ENCODE measurements at places on chromosomes 2 and 18.

DNA sequence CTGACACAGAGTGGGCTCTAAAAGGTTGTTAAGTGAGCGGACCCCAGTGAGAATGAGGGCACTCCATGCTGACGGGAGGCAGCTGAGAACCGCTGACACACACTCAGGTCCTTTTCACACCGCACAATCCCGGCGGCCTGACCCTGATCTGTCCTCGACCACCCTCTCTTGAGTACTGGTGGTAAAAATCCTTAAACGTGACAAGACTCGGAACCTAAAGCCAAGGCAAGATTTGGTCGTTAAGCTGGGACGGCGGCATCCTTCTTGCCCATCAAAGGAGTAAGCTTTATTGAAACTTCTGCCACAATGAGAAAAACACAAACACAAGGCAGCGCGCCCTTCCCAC lies 569 bp downstream of the TMX3 start:
- H3K36me3 ChIP-seq, result no peaks in the 10 kb centered on the region
- peaks cover 6% of the 10 kb centered on the region for H3K4me1 ChIP-seq
- peak overlapping the region; percentile 82 for H3K27ac ChIP-seq
- peak overlapping the region; percentile 93 for H3K4me3 ChIP-seq

- H3K36me3 ChIP-seq, result no peaks in the 10 kb centered on the region
- H3K4me3 ChIP-seq, result no peak overlapping the region
- H3K4me1 ChIP-seq, result no peaks in the 10 kb centered on the region
- peaks cover 6% of the 10 kb centered on the region for H3K27me3 ChIP-seq
- no peak for DNase-seq
Measured at GRCh38 chr2:232348936-232349335, 29.6 kb upstream of the ALPP start.

- H3K4me3 ChIP-seq, result no peak overlapping the region
- no peaks in the 10 kb centered on the region for H3K27me3 ChIP-seq
- no peaks in the 10 kb centered on the region for H3K36me3 ChIP-seq
- peak overlapping the region; percentile 4 for H3K27ac ChIP-seq
- no peak for DNase-seq
- H3K4me1 ChIP-seq, result peaks cover 16% of the 10 kb centered on the region
Measured at GRCh38 chr2:178211460-178211859, 17.1 kb downstream of the OSBPL6 start.

DNA sequence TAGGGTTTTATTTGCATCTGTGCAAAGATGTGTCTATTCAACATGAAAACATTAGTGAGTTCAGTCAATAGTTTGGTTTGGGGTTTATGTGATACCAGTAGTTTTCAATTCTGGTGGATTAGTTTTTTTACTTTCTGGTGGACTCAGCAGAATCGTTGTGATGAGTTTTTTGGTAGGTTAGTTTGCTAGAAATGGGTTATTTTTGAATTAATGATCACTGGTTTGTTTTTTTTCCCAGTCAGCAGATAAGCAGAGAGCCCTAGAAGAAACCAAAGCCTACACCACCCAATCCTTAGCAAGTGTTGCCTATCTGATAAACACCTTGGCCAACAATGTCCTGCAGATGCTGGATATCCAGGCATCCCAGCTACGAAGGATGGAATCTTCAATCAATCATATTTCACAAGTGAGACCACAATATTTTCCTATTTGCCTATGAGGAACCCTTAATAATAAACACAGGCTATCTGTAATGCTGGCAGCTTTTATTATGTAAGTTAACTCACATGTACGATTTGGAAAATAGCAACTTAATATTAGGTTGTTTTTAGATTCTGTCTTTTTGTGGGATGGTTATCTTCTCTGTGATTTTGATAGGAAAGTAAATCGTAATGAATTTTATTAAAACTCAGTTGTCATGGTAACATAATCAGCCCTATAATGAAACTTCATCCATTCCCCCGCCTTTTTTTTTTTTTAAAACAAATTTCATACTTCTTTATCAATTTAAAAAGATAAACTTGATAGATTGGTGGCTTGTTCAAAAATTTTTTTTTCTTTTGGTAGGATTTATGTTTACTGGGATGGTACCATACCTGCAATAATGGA lies 38.7 kb downstream of the ABI2 start:
- H3K36me3 ChIP-seq, result no peaks in the 10 kb centered on the region
- no peaks in the 10 kb centered on the region for H3K27me3 ChIP-seq
- DNase-seq, result no peak

- DNase-seq, result no peak
- no peak overlapping the region for H3K27ac ChIP-seq
- no peaks in the 10 kb centered on the region for H3K36me3 ChIP-seq
- peaks cover 1% of the 10 kb centered on the region for H3K27me3 ChIP-seq
- no peaks in the 10 kb centered on the region for H3K4me1 ChIP-seq
Measured at GRCh38 chr2:174376967-174377366, 18.6 kb upstream of the SCRN3 start.

GRCh38 chr18:31684279-31685096 lies at the start of gene B4GALT6:
Gene B4GALT6, minus strand, starts transcription at chr18:31684581. Its CDS starts 155 bp downstream, at chr18:31684426.
- no peaks in the 10 kb centered on the region for H3K36me3 ChIP-seq
- peaks cover 8% of the 10 kb centered on the region for H3K27me3 ChIP-seq
- H3K27ac ChIP-seq, result peak within 1 kb of the TSS; percentile 95

DNA sequence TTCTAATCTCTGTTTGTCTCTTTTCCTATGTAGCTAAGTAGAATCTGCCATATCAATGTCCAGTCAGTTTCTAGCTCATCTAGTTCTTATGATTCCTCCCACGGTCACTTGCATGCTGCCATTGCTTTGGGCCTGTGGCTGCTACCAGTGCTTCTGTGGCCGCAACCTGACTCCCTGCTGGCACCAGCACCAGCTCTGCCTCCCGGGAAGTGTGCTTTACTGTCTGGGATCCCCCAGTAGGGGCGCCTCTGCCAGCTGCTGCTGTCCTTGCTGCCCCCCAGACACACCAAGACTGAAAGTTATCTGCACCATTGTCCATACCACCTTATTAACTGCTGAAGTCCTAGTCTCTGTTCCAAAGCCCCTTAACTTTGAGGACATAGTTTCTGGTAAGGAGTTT lies 56.3 kb downstream of the RAPGEF4 start:
- no peak for DNase-seq
- no peak overlapping the region for H3K27ac ChIP-seq
- no peaks in the 10 kb centered on the region for H3K36me3 ChIP-seq
- no peaks in the 10 kb centered on the region for H3K4me1 ChIP-seq
- no peaks in the 10 kb centered on the region for H3K27me3 ChIP-seq

- H3K4me3 ChIP-seq, result no peak overlapping the region
- H3K36me3 ChIP-seq, result peaks cover 10% of the 10 kb centered on the region
- no peak overlapping the region for H3K27ac ChIP-seq
- no peak for DNase-seq
Measured at GRCh38 chr18:78566720-78567119, 412.9 kb upstream of the SALL3 start.

- H3K36me3 ChIP-seq, result no peaks in the 10 kb centered on the region
- H3K27me3 ChIP-seq, result no peaks in the 10 kb centered on the region
- no peak overlapping the region for H3K4me3 ChIP-seq
- DNase-seq, result peak; percentile 86
Measured at GRCh38 chr2:227884511-227884947, 13.1 kb downstream of the DAW1 start.

- H3K27me3 ChIP-seq, result peaks cover 2% of the 10 kb centered on the region
- no peak overlapping the region for H3K4me3 ChIP-seq
- H3K27ac ChIP-seq, result no peak overlapping the region
- no peaks in the 10 kb centered on the region for H3K36me3 ChIP-seq
Measured at GRCh38 chr2:233965032-233965603, 47.9 kb downstream of the TRPM8 start.

DNA sequence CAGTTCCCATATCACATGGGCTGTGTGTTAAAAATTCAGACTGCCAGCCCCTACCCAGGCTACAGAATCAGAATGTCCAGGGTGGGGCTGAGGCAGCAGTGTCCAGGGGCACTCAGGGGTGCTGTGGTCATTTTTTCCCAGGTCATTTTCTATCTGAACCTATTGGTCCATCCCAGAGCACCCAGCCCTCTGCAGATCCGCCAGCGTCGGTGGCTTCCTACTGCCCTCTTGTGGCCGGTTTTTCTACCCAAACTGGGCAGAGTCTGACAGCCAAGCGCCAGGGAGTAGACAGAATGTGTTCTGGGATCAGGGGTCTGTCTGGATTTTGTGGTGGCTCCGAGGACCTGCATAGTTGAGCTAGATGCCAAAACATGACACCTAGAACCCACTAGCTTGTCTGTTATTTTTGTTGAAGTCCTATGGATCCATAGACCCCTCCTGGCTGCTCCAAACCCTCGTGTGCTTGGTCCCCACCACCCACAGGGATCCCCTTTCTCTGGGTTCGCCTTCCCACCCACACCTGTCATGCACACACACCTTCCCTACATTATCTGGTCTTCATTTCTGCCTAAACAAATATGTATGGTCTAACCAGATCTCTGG lies 34.1 kb upstream of the RMDN2 start:
- H3K27me3 ChIP-seq, result no peaks in the 10 kb centered on the region
- H3K4me3 ChIP-seq, result no peak overlapping the region
- DNase-seq, result peak; percentile 83
- no peak overlapping the region for H3K27ac ChIP-seq

GRCh38 chr2:222790932-222791331 lies 69.9 kb upstream of the ACSL3 start:
- H3K27ac ChIP-seq, result no peak overlapping the region
- H3K27me3 ChIP-seq, result peaks cover 3% of the 10 kb centered on the region
- H3K4me1 ChIP-seq, result peaks cover 9% of the 10 kb centered on the region

DNA sequence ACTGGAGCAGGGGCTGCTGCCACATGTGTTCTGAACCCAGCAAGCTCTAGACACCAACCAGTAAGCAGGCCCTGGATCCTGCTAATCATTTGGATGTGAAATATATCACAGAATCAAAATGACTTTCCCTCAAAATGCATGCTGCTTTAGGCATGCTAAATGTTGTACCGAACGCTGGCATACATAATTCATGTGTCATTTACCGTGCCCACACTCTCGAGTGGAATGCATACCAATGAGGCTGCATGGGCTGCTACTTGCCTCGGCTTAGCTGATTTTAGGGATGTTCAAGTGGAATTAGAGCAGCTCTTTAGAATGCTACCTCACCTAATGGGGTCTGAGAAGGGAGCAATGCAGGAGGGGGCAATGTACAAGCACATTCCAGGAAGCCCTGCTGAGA lies 509.6 kb upstream of the RAB6C start:
- no peaks in the 10 kb centered on the region for H3K4me1 ChIP-seq
- H3K4me3 ChIP-seq, result no peak overlapping the region
- H3K36me3 ChIP-seq, result peaks cover 1% of the 10 kb centered on the region
- DNase-seq, result no peak
- no peak overlapping the region for H3K27ac ChIP-seq
- H3K27me3 ChIP-seq, result peaks cover 6% of the 10 kb centered on the region

DNA sequence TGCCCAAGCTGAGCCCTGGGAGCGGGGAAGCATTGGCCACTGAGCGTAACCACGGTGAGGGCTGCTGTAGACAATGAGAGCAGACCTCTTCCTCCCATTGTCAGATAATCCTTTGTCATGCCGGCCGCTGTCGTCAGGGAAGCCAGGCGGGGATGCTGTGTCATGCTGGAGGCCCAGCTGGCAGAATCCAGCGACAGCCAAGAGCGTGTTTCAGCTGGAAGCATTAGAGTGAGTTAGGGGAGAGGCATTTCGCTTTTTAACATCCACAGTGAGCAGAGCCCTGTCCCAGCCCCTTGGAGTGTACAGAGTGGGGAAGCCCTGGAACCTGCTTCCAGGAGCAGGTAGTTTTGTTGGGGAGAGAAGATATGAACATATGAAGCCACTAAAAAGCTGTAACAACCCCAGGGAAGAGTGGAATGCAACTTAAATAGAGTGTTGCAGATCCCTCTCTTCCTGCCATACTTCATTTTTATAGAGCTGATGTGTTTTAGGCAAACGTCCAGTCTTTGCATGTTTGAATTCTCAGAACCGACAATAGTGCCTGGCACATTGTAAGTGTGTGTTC lies 7.0 kb downstream of the CTIF start:
- H3K4me1 ChIP-seq, result peaks cover 74% of the 10 kb centered on the region
- DNase-seq, result peak; percentile 83
- peaks cover 15% of the 10 kb centered on the region for H3K27me3 ChIP-seq

DNA sequence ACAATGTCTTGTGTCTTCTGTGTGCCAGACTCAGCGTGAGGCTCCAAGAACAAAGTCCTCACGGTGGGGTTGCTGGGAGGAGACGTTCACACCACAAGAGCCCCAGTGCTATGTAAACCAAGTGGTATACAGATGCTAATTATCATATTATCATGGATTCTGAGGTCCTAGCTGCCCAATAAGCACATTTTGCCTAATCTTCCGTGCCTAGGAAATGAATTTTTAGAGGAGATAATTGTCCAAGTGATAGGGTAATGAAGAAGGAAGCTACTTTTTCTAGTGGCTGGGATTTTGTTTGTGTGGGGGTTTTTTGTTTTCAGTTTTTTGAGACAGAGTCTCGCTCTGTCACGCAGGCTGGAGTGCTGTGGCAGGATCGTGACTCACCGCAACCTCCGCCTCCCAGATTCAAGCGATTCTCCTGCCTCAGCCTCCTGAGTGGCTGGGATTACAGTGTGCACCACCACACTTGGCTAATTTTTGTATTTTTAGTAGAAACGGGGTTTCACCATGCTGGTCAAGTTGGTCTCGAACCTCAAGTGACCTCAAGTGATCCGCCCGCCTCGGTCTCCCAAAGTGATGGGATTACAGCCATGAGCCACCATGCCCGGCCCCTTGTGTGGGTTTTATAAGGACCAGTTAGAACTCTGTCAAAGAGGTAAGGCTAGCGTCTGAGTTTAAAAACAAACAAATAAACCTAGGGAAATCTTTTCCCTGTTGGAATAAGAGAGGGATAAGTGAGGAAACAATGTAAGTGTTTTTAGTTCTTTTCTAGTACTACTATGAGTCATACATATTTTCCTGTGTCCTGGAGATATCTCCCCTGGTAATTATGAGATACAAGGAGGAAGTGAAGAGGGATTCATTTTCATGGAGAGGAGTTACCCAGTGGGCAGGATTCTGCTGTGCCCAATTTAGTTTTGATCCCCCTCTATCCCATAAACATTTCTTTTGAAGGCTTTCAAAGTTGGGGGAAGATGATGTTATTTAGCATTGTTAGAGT lies 9.5 kb upstream of the SMAD7 start:
- H3K27ac ChIP-seq, result no peak overlapping the region
- H3K27me3 ChIP-seq, result peaks cover 4% of the 10 kb centered on the region
- peaks cover 22% of the 10 kb centered on the region for H3K4me1 ChIP-seq
- no peaks in the 10 kb centered on the region for H3K36me3 ChIP-seq

DNA sequence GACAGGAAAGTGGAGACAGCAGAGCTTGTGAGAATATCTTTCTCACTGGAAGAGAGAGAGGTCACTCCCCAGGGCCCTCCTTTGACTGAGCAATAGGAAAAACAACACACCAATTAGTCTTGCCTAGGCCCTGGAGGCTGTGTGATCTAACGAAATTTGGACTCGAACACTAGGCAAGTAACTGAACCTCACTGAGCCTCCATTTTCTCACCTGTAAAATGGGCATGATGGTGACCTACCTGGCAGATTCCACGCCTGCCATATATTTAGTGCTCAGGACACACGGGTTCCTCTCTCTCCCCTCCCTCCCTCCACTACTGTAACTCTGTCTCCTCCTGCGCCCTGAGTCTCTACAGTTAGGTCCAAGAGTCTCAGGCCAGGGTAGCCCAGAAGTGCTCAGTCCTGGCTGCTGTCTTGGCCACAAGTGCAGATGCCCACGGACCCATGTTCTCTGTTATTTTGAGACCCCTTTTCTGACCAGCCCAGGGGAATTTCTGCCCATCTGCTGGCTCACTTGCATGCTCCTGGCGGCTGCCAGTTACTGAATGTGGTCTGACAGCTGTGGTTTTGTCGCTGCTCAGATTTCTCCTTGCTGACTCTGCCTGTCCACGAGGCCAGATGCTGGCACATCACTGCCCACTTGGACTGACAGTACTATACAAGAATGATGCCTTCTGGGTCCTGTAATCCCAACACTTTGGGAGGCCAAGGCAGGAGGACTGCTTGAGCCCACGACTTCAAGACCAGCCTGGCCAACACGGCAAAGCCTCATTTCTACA lies 9.6 kb upstream of the GIGYF2 start:
- H3K4me3 ChIP-seq, result peak overlapping the region; percentile 35
- no peaks in the 10 kb centered on the region for H3K36me3 ChIP-seq
- peaks cover 4% of the 10 kb centered on the region for H3K27me3 ChIP-seq
- peaks cover 4% of the 10 kb centered on the region for H3K4me1 ChIP-seq

Data from glutamatergic neuron (in vitro differentiated cells).